ENCODE measurements at places on chromosomes 4 and X.
A peak's percentile ranks its signal among the peaks of the same experiment; 100 is the strongest.

- DNase-seq = no peak
Observed at GRCh38 chr4:96052827-96053226, 212.9 kb downstream of the PDHA2 start.

DNA sequence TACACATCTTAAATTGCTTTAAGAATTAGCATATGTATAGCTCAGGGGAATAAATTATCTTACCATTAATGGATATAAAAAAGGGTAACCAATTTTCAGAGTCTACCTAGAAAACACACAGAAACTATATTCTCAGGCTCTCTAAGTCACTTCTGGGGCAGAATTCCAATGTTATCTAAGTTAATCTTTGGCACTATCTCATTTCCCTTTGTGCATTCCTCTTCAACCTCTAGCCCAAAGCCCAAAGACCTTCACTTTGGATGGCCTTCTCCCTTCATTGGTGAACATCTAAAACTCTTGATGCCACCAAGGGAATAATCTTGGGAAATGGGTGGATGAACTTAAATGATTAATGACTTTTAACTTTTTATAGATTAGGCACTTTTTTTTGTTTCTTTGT, 108.3 kb downstream of the APBB2 start:
- DNase-seq = no peak

GRCh38 chr4:171846232-171846631, 33.0 kb downstream of the GALNTL6 start:
- peak; percentile 14 for DNase-seq

DNA sequence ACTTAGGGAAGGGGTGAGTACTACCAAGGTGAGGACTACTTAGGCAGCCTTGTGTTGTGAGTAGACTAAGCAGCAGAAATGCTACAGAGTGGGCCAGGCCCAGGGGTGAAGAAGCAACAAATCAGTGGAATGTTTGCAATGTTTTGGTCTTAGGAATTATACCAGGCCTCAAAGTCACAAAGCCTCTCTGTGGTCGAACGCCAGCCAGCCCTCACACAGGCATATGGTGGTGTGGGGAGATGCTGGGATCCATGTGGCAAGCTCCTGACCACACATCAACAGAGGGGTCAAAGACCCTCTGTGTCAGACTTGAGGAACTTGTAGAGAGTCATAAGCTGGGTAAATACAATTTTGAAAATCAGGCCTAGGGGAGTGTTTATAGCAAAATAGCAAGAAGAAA, 153.8 kb upstream of the KLF3 start:
- no peak for DNase-seq

- DNase-seq = no peak
Observed at GRCh38 chrX:137695417-137695816, 129.5 kb downstream of the ZIC3 start.

GRCh38 chr4:111048316-111048715, 425.4 kb upstream of the PITX2 start:
- no peak for DNase-seq

DNA sequence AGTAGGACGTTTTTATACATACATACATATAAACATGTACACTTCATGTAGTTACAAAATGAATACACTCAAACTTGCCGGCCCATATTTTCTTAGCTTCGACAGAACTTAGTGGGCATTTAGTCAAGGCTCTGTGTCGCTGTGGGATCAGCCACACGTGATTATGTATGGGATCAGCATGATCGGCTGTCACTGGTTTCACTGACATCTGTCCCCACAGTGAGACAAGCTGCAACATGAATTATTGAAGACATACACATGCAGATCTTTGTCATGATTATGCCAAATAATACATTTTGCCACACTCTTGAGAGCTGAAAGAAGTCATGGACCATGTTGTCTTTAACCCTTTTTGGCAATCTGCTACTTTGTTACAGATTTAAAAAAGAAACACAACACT, 38.2 kb upstream of the NAA11 start:
- no peak for DNase-seq

- DNase-seq = no peak
Observed at GRCh38 chr4:177356206-177356605, 46.5 kb downstream of the NEIL3 start.

DNA sequence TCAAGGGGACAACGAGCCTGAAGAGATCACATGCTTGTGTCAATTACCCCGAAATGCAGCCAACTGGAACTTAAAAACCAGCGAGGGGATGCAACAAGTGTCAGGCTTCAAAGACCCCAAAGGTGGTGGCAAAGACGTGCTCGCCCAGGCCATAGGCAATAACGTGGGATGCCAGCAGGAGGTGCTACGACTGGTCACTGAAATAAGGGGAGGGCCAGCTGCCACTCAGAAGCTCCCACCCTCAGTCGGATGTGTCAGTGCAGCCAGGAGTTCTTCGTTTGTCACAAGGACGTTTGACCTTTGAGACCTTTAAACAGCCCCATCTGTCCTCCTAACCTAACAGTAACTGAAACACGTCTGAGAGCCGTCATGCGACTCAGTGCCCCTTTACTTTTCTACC, 556.8 kb upstream of the PCDH10 start:
- no peak for DNase-seq

- no peak for DNase-seq
Observed at GRCh38 chr4:164959896-164960295, 17.6 kb downstream of the TRIM61 start.

DNA sequence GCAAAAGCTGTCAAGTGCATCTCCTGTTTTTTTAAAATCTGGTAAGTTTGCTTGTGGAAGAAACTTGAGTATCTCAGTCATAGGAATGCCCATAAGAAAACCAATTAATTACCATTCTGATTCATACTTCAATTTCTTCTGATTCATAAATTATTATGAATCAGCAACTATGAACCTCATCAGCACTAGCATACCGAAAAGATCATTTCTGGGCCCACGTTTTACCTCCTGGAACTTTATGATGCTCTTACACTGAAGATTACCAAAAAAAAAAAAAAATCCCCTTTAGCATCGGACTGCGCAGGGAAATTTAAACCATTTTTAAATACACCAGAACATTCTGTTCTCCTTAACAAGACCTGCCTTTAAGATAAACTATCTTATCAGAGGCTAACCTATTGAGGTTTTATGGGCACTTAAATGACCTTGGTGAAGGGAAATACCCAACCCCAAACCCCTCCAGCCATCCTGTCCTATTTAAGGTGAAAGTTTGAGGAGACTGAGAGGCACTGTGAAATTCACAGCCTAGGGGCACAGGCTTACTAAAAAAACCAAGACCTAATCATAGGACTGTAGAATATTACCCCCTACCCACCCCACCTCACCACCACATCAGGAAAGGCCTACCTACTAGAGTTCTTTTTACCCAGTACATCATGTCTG, 38.2 kb upstream of the ABCG2 start:
- peak; percentile 15 for DNase-seq

GRCh38 chr4:169128902-169129301, 118.8 kb upstream of the CBR4 start:
- DNase-seq = no peak

GRCh38 chr4:25925486-25926201, 11.6 kb downstream of the SMIM20 start:
- DNase-seq = peak; percentile 43

DNA sequence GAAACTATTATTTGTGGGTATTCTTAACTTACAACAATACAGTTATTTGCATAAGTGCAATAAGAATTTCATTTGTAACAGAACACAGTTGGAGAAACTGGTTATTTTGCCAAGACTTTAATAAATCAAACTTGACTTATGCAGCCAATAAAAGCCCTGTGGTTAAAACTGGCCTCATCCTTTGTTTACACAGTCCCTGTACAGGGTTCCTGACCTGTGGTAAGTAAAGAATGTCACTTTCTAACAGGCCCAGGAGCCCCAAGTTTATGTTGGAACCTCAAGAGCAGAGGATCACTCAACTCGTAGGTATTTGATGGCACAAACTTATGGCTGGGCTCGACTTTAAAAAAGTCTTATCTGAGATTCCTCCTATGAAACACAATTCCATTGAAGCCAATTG, 88.6 kb upstream of the PTCHD1 start:
- DNase-seq = no peak

- no peak for DNase-seq
Observed at GRCh38 chr4:150268444-150268843, 190.2 kb downstream of the DCLK2 start.

DNA sequence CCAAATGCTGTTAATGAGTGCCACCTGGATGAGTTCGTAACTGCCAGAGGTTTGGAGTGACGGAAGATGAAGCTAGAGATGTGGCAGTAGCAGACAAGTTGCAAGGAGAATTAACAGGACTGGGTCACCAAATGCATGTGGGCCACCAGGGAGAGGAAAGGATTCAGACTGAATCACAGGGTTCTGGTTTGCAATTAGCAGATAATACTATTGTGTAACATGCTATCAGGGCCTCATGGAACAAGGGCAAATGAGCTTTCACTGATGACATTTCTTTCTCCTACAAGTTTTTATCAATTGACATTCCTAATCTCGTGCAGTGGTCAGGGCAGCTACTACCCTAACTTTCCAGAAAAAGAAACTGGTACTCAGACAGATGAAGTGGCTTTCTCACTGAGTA, 21.4 kb downstream of the GAB3 start:
- DNase-seq = no peak

- peak; percentile 89 for DNase-seq
Observed at GRCh38 chrX:107672955-107673378, 44.7 kb downstream of the PRPS1 start.

GRCh38 chr4:55143858-55144257, 18.5 kb upstream of the KDR start:
- DNase-seq = no peak

GRCh38 chrX:49309401-49309981, 6.0 kb downstream of the GAGE10 start:
- DNase-seq = peak; percentile 14

DNA sequence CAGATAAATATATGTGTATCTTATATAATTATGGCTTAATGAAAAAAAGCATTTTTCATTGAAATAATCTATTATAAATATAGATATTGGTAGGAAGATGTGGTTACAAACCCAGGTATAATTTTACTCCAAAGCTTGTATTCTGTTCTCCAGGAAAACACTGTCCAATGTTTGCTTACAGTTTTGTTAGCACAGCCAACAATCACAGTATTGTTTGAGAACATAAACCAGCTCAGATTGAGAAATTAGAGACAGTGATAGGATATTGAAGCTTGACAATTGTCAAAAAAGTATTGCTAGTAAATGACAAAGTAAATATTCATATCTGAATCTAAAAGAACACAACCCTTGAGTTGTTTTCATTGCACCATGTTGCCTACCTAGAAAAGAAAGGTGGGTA, 228.8 kb downstream of the ADGRL3 start:
- no peak for DNase-seq

DNA sequence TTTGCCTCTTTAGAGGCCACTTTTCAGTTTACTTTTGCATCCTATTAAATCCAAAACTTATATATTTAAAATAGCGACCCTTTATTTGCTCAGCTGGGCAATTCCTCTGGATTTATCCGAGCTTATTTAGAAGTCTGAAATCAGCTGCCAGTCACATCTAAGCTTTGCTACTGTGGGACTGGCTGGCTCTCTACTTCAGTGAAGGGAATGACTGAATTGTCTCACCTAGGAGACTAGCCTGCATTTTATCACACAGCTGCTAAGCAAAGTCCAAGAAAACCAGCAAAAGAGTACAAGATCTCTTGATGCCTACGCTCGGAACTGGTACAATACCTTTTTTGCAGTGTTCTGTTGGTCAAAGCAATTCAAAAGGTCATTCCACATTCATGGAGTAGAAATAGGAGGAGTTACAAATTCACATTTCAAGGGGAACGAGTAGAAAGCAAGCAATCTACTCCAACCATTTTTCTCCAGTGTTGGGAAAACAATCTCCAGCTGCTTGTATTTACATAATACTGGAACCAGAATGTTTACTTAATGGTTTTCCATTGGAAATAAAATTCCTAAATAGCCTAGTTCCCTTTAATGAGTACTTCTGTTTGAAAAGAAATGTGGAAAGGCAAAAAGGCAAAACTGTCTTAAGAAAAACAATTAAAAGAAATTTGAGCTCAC, 160.2 kb downstream of the MAGEB5 start:
- no peak for DNase-seq

DNA sequence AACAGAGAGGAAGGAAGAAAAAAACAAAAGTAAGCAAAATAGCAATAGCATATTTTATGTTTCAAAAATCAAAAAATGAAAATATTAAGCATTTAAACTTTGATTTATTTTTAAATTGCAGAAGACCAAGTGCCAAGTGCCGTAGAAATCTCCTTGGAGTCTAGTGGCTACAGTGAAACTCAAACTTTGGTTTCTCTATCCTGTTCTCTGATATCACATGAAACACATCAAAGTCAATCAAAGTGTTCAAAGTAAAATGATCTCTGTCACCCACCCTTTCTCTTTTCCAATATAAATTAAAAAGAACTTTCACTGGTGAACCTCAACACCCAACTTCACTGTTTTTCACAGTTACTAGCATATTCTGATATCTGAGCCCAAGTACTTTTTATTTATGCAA, 81.1 kb downstream of the HADH start:
- no peak for DNase-seq

DNA sequence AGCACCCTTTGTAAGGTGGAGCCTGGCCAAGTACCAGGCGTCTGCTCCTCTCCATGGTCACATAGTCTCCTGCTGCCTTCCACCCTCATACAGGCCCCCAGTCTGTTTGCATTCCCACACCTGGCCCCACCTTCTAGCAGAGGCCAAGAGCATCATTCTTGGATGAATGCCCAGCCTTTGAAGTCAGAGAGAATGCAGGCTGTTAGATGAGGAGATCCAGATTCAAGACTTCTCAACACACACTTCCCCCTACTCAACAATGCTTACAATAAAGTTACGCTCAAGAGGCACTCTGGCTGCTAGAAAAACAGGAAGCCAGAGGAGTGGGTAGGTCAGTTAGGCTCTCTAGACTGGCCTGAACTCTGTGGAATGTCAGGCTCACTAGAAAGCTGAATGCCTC, 43.3 kb downstream of the SHROOM4 start:
- no peak for DNase-seq

GRCh38 chr4:140635606-140636005, 66.8 kb upstream of the UCP1 start:
- no peak for DNase-seq

GRCh38 chr4:110196206-110196870, 2.1 kb downstream of the ELOVL6 start:
- peak; percentile 68 for DNase-seq

- DNase-seq = peak; percentile 90
Observed at GRCh38 chr4:128810871-128811570, 1.5 kb downstream of the JADE1 start.

- no peak for DNase-seq
Observed at GRCh38 chrX:18924507-18925088, 59.3 kb downstream of the PHKA2 start.

GRCh38 chr4:70559924-70560323, 32.1 kb upstream of the AMBN start:
- DNase-seq = no peak

- no peak for DNase-seq
Observed at GRCh38 chr4:48958582-48958981, 27.5 kb upstream of the CWH43 start.

DNA sequence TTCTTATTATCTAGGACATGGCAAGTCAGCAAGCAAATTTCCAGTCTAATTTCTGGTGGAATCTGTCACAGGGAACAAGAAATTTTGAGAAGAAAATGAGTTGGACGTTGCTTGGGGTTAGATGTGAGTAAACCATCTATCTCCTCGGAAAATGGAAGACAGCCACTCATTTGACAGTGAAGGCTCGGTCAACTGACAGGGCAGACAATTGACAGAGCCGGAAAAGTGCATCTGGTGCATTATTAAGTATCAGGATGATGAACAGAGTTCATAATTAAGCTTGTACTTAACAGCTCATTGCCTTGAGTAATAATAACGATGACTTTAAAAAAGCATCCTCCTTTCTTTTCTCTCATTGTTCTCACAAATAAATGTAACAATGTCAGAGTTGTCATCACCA, 168.4 kb downstream of the MAD2L1 start:
- no peak for DNase-seq

Data from activated CD4-positive, alpha-beta T cell treated with anti-CD3 and anti-CD28 coated beads, Interleukin-10, Interleukin-2, amounts not matched to agents 100 ng/mL and 50 ng/mL, durations not matched to agents 16 hours and 8 hours (primary cell).